ENCODE measurements at places on chromosomes 16 and 17.

GRCh38 chr17:77572851-77573250 lies 385.7 kb upstream of the TNRC6C start:
- DNase-seq = no peak

GRCh38 chr16:11630768-11631056 lies 37.5 kb upstream of the SNN start:
- no peak for DNase-seq

DNA sequence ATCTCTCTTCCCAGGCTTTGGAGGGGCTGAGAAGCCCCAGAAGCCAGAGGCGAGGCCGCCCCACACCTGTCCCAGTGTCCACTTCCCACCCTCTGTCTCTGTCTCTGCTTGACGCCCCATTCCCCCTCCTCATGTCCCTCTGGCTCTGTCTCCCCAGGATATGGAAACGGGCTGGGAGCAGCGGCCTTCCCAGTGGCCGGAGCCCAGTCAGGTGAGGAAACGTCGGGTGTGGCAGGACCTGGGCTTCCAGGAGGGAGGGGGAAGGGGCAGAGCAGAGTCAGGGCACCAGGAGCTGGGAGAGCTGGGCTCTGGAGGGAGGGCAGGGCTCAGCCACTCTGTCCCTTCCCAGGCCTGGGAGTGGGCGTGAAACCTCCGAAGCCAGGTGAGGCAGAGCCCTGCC lies 10.6 kb upstream of the PKMYT1 start:
- DNase-seq = no peak

- DNase-seq = no peak
Measured at GRCh38 chr17:57636274-57636673, 108.8 kb downstream of the CCDC182 start.

DNA sequence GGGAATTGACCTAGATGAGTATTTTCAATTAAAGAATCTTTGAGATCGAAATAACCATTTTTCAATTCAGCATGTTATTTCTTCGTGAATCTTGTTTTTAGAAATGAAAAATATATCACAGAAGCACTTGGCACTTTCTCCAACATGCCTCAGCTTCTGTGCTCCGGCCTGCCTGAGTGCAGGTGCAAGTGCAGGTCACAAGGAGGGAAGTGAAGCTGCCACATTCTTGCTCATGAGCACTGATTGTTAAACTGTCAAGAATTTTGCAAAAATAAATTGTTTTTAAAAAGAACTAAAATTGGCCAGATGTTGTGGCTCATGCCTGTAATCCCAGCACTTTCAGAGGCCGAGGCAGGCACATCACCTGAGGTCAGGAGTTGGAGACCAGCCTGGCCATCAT lies 38.3 kb upstream of the SKAP1 start:
- DNase-seq = no peak

DNA sequence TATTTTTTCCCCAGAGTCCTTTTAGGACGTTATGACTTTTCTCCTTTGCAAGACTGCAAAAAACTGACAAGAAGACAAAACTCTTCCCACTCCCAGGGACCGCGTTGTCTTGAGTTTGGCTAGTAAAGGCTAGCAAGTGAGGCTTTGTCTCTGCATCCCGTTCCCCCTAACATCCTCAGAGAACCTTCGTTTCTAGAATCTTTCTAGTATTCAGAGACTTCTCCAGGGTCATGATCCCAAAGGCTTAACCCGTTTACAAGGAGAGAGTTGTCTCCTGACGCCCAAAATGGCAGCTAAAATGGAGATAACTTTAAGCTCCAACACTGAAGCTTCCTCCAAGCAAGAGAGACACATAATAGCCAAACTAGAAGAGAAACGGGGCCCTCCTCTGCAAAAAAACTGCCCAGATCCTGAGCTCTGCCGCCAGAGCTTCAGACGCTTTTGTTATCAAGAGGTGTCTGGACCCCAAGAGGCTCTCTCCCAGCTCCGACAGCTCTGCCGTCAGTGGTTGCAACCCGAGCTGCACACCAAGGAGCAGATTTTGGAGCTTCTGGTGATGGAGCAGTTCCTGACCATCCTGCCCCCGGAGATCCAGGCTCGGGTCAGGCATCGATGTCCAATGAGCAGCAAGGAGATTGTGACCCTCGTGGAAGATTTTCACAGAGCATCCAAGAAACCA lies 843 bp downstream of the ZNF174 start:
- DNase-seq = no peak

DNA sequence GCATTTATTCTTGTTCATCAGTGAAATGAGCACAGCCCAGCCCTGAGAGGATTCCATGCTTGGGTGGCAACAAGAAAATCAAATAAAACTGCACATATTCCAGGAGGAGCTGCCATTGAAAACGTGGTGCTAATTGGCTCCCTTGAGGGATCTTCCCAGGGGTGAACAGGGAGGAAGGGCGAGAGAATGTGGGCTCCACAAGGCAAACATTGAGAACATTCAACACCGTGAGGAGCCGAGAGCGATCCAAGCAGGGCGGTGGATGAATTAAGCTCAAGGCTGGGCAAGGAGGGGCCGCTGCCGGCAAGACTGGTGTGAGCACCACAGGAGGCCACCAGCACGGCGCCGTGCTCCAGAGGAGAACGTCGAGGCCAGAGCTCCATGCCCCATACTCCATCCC lies 166.9 kb downstream of the C16orf95 start:
- DNase-seq = no peak

- DNase-seq = no peak
Measured at GRCh38 chr16:52707676-52708337, 160.9 kb upstream of the TOX3 start.

GRCh38 chr17:14926526-14927122 lies 338.5 kb downstream of the PMP22 start:
- no peak for DNase-seq
